ENCODE measurements at places on chromosomes 1 and 21.

DNA sequence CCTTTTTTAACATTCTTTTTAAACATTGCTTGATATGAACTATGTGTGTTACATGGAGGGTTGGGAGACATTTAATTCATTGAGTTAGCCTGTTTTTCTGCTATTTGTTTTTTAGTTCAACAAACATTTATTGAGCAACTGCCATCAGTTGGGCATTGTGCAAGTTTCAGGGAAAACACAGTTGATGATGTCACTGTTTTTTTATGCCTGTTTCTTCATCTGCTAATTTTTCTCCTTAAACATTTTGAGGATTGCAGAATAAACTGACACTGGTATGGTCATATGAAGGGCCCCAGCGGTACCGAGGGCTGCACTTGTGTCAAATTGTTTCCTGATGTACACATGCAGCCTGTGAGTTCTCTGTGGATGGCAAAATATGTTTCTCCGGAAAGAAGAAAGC is 253.0 kb downstream of the FGGY start:
- no peak for DNase-seq

DNA sequence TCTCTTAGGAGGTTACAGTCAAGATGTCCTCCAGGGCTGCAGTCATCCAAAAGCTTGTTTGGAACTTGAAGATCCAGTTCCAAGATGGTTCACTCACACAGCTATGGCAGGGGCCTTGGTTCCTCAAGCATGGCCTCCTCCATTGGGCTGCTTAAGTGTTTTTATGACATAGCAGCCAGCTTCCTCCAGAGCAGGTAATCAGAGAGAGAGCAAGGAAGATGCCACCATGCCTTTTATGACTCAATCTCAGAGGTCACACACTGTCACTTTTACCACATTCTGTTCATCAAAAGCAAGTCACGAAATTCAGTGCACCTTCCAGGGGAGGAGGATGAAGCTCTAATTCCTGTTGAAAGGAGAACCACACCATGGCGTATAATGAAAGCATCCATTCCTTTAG is 17.1 kb downstream of the ELAPOR1 start:
- no peak for DNase-seq

GRCh38 chr1:75115654-75116053 is 18.5 kb upstream of the LHX8 start:
- DNase-seq: no peak

GRCh38 chr1:151157067-151157531 is 650 bp downstream of the TNFAIP8L2 start:
- DNase-seq: no peak

- no peak for DNase-seq
Measured at GRCh38 chr1:243465081-243465480, 209.2 kb downstream of the SDCCAG8 start.

DNA sequence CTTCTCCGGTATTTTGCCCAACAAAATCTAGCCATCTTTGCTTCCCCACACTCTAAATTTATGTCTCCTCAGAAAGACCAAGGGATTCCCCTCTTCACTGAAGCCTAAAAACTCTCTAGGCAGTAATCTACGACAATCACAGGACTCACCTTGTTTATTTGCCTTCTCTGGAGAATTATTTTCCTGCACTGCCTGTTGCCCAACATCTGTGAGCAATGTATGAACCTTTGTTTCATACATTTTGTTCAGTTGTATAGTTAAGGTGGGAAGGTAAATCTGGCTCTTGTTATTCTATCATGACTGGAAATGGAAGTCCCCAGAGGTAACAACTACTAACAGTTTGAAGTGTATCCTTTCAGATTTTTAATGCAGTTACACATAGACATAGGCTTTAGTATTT is 2.2 kb downstream of the COPA start:
- no peak for DNase-seq

- DNase-seq: no peak
Measured at GRCh38 chr21:15543473-15543872, 186.3 kb upstream of the USP25 start.

DNA sequence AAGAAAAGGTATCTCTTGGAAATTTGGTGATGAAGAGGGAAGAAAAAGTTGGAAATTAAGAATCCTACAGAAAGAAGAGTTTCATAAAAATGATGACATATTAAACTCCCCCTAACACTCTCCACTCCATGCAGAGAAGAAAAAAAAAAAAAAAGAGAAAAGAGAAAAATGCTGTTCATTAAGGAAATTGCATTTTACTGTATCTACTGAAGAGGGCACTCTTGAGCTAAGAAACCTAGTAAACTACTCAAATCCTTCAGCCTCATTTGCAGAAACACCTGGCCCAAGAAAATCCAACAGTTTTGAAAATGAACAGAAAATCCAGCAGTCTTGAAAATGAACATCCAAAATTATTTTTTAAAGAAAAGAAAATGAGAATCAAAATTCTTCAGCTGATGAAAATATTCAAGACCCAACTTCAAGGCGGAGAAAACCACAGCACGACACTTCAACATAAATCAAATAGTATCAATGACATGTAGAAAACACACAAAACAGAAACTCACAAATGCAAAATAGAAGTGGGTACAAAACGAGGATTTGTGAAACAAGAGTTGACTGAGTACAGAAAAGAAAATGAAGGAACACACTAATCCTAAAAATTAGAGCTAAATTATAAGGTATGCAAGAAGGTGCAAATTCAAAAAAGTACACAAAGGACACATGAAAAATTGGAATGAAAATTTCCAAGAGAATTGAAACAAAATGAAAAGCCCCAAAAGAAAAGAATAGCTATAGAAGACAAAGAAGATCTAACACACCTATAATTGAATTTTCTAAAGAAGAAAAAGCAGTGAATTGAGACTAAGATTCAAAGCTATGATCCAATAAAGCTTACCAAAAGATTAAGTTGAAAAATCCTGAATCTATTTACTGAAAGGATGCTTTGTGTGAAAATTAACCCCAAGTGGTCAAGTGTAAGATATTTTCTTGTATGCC is 73.2 kb upstream of the DNAJC6 start:
- peak; percentile 39 for DNase-seq

- DNase-seq: no peak
Measured at GRCh38 chr21:26365849-26366248, 195.3 kb upstream of the APP start.

- no peak for DNase-seq
Measured at GRCh38 chr1:162616848-162617247, 15.4 kb upstream of the DDR2 start.

- no peak for DNase-seq
Measured at GRCh38 chr1:175537571-175537970, 205.8 kb downstream of the TNR start.

- DNase-seq: peak; percentile 20
Measured at GRCh38 chr1:161792740-161793139, 26.6 kb downstream of the ATF6 start.

- DNase-seq: peak; percentile 97
Measured at GRCh38 chr1:212791676-212792395, at the start of the genes NSL1 and TATDN3. TSS of gene NSL1 (minus strand) at chr1:212791777. CDS start at chr1:212791763, 14 bp downstream. TSS of gene TATDN3 (plus strand) at chr1:212791894. CDS start at chr1:212791922, 28 bp downstream.

DNA sequence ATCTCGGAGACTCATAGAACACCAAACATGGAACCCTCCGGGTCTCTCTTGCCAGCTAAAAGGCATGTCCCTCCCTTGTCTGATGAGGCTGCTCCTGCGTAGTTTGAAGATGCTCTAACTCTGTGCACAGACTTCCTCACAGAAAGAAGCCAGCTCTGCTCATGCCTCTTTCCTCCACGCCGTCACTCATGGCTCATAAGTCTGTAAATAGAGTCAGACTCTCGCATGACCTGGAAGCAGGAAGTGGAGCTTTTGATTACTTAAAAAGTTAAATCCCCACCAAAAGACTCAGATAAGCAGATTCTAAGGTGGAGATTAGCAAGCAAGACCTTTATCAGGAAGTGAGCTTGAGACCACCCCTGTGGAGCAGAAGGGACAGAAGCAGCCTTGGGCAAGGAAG is 171.6 kb downstream of the TRIM33 start:
- DNase-seq: no peak

DNA sequence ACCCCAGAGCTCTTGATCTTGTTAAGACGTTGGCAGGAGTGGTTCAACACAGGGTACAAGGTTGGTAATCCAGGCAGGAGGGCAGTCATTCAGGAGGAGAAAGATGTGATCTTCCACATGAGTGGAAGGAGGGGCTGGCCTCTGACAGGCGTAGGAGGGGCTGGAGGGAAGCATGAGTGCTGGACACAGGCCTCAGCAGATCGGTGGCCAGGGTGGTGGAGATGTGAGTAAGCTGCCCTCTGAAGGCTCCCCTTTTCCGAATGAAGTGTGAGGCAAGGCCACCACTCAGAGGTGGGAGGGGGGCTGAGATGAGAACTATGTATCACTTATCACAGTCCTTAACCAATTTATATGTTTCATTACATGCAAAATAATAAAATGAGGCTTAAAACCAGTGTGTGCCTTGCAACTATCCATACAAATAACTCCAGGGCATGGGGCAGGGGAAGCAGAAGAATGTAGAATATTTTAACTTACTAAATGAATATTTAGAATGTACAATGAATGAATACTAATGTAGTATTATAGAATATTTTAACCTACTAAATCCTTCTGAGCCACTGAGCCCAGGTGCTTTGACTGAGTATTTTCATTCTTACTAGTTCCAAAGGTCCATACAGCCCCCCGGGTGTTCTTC is 103.5 kb upstream of the TLR5 start:
- DNase-seq: no peak

DNA sequence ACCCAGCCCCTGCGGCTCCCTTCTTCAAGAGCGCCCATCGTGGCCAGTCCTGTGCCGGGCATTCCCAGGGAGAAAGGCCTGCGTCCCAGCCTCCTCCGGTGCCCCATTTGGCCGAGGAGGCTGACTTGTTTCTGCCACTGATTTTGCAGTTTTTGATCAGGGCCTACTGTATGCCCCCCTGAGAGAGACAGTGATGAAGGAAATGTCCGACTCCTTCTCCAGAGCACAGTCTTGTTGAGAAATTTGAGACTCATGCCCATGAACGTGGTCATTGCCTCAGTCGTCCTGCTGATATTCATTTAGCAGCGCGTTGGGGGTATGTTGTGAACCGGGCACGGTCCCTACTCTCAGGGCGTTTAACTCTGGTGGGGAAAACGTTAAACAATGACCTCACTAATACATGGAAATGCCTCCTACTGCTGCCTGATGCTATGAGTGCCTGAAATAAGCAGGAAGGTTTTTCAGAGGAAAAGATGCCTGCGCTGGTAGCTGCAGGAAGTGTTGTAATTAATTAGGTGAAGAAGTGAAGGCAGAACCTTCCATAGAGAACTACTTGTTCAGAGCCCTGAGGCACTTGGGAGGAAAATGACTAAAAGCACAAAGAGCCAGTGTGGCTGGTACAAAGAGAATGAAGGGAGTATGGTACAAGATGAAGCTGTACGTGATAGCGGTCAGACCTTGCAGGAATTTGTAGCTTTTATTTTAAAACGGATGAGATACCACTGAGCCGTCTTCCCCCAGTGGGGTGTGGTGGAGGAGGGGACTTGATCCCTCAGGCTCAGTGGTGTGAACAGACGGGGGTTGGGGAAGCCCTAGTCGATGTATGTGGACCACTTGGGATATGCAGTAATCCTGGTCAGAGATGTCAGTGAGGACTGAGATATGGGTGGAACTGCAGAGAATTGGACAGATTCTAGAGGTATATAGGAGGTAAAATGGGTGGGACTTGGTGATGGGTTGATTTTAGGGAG is 730 bp downstream of the ZCCHC17 start:
- peak; percentile 1 for DNase-seq

DNA sequence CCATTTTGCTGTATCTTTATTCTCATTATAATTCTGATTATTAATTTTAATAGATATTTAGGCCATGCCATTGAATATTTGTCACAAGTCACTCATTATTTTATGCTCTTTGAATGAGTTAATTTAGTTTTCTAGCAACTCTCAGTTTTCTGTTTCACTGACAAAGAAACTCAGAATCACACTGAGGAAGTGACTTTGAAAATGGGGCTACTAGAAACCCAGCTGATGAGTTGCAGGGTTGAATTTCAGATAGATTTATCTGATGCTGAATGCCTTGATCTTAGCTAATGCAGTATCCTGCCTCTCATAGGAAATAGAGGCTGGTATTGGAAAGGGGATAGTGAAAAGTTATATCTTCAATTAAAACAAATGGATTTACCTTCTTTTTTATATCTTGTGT is 67.4 kb upstream of the PLA2G4A start:
- no peak for DNase-seq

- DNase-seq: no peak
Measured at GRCh38 chr1:165842023-165842670, 14.7 kb downstream of the UCK2 start.

DNA sequence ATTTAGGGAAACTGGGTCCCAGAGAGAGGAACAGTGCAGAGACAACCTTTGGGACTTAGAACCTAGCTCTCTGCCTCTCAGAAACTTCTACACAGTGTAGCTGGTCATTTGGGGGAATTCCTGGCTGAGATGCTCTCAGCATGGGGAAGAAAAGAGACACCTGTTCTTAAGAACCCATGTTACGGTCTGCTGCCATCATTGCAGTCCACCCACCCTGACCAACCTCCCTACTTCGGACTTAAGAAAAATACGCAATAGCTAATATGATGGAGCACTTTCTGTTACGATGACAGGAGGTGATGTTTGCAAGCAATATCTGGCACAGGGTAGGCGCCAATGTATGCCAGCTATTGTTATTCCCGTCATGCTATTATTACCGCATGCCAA is 177.9 kb downstream of the IGSF21 start:
- DNase-seq: no peak

DNA sequence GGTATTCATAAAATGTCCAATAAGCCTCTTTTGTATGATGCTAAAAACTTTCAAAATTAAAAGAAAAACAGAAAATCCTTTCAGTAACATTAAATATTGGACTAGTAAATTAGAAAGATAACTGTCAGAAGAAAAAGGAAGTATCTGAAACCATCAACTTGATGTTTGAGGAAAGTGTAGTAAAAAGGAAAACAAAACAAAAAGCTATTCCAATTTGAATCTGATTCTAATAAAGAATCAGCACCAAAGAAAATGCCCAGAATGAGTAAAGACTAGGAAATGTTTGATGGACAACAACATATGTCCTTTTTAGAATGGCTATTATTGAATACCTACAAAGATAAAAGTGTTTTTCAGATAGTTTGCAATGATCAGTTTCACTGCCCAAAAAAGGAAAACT is 79.9 kb upstream of the RBM34 start:
- no peak for DNase-seq

- peak; percentile 84 for DNase-seq
Measured at GRCh38 chr1:118185084-118185832, at the start of gene SPAG17. TSS of gene SPAG17 (minus strand) at chr1:118185228. CDS start at chr1:118185157, 71 bp downstream.

GRCh38 chr1:202625416-202626360 is 84.6 kb downstream of the SYT2 start:
- no peak for DNase-seq

DNA sequence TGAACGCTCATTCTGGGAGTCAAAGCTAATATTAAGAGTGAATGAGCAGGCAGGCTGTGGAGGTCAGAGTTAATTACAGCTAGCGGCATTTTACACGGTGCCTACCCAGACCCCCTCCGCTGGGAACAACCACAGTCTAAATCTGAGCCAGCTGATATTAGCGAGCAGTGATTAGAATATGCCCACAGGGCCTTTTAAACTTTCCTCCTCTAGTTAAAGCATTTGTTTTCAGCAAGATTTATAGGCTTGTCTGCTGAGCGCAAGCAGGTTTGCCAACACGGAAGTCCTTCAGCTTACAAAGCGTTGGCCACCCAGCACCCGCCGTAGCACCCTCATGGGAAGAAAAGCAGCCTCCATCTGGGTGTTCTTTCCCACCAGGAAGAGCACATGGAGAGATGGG is 72.1 kb downstream of the LMX1A start:
- DNase-seq: no peak

Data from neuronal stem cell (in vitro differentiated cells).